ENCODE measurements at places on chromosomes 12 and 14.
A peak's percentile ranks its signal among the peaks of the same experiment; 100 is the strongest.

GRCh38 chr12:54991161-54991990 lies 6.8 kb upstream of the TESPA1 start:
- DNase-seq: peak; percentile 56

- DNase-seq: no peak
Measured at GRCh38 chr14:100007254-100007653, 58.0 kb upstream of the EVL start.

DNA sequence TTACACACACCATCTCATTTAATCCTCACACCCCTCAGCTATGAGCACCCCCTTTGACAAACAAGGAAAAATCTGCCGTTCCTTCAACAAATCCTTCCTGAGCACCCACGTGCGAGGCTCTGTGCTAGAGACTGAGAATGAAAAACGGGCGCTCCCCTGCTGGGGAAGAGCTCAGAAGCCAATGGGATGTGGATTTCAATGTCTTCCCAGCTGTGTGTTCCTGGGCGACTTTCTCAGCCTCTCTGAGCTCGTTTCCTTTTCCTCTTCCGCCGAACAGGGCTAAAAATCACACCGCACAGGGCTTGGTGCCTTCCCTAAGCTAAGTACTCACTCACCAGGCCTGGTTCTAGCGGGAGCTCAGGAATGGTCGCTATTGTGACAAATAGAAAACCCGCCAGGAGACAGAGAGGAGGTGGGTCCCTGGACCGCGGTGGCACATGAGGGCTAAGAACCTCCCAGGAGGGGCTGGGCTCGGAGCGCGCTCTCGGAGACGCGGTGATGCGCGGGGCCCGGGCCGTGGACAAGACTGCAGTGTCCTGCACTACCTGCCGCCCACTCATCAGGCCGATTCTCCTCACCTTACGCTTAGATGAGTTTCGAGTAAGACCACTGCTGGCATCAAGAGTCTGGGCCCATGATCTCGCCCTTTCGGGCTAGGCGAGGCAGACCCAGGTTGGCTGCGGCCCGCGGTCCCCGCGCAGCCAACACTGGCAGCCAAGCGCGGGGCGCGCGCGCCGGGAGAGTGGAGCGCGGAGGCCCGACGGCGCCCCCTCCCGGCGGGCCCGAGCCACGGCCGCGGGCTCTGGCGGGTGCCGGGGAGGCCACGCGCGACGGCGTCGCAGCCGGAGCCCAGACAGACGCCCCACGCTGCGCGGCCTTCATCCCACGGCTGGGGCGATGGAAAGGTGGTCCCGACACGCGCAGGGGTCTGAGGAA lies 17.0 kb downstream of the ZDHHC22 start:
- peak; percentile 66 for DNase-seq

DNA sequence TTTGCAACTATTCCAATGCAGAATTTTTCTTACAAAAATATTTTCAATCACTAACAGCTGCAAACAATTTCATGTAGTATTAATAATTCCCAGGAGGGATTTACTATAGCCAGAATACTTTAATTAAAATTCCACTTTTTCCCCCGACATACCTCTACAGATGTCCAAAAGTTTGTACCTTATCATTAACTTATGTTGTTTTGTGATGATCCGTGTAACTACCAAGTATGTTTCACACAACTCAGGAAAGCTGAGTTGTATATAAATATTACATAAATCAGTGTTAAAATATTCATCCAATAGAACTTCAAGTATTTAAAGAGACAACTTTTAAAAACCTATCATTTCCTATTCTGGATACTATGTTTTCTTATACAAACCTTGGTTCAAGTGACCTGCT lies 2.4 kb downstream of the EPS8 start:
- DNase-seq: no peak

DNA sequence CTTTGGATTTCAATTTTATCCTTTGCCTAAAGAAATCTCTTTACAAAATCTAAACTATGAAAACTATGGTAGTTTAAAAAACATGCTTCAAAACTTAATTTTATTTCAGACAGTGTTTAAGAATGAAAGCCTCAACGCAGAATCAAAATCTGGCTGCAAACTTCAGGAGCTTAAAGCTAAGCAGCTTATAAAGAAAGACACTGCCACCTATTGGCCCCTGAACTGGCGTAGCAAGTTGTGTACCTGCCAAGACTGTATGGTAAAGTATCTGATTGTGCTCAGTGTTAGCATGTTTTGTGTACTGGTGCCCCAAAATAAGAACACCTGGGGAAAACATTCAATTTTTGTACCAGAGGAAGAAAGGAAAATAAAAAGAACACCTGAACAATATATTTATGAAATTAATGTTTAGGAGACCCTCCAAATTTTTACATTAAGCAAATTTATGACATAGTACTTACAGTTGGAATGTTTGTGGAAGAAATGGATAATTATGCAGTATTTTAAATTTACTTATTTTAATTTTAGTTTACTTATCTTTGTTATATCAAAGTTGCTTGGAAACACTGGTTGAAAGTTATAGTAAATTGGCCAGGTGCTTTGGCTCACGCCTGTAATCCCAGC lies 12.2 kb downstream of the UBR7 start:
- no peak for DNase-seq

DNA sequence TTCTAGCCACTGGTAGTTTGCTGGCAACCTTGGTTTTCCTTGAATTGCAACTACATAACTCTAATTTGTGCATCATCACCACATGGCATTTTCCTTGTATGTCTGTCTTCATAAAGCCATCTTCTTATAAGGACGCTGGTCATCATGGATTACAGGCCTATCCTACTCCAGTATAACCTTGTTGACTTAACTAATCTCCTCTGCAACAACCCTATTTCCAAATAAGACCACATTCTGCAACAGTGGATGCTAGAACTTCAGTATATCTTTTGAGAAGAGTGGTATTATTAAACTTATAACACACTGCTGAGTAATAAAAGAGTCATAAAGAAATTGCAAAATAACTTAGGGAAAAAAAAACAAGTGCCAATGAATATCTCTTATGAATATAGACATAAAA lies 511.8 kb upstream of the FOXG1 start:
- no peak for DNase-seq

DNA sequence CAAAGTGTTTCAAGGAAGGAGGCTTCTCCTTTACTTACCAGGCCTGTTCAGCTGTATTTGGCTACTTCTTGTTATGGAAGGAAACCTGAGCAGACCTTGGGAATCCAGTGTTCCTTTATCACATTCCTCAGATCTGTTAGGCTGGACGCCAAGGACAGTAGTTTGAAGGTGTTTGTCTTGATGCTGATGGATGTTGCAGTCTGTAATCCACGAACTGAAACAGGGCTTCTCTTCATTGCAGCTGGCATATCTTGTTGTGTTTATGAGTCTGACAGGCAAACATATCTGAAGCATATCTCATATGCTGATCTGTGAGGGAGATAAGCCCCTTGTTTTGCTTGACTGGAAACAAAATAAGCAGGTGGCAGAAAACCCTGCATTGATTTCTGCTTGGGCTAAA lies 904.3 kb downstream of the NRXN3 start:
- no peak for DNase-seq

GRCh38 chr12:69620921-69621320 lies 10.2 kb upstream of the LRRC10 start:
- no peak for DNase-seq
